DMS79 (cell line): ENCODE measurements at places on chromosomes 16 and 17.

DNA sequence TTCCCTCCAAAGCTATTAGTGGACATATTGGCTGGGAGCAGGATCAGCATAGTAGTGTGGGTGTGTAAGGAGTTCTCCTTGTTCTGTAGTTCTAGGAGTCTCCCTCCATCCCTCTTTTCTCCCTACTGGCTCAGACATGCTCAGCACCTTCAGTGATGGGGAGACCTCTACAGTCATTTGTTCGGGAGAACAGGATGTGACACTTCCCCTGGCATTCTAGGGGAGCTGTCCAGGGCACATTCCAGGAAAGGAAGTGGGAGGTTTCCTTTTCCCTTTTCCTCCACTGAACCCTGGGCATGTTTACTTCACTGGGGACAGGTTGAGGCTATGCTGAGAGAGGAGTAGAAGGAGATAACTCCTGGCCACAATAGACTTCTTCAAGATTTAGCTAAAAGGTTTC lies 86.5 kb downstream of the MYH13 start:
- DNase-seq = no peak

DNA sequence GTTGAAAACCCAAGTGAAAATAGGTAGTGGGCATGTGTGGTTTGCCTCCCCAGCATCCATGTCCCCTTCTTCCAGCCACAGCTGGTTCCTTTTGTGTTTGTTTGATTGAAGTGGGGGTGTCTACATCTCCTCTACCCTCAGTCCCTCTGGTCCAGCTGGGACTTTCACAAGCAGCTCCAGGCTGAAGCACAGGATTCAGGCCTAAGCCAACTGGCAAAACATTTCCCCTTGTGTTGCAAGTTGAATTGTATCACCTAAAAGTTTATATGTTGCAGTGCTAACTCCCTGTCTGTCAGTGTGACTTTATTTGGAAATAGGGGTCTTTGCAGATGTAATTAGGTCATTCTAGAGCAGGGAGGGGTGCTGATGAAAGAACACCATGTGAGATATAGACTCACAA lies 205.9 kb upstream of the ASIC2 start:
- no peak for DNase-seq

DNA sequence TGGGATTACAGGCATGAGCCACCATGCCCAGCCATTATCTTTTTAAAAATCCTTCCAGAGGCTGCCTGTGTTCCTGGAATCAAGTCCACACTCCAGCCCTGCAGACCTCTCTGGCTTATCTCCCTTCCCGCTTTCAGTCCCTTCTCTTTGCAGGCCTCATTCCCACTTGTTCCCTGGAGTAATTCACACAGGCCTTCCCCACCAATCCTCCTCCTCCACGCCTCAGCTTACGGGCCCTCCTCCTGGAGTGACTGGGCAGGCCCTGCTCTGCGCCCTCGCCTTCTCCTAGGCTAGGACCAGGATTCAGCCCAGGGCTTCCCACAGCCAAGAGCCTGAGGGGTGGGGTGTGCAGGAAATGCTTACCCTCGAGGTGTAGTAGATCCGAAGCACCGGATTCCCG lies 2.8 kb downstream of the CDIPT start:
- no peak for DNase-seq

DNA sequence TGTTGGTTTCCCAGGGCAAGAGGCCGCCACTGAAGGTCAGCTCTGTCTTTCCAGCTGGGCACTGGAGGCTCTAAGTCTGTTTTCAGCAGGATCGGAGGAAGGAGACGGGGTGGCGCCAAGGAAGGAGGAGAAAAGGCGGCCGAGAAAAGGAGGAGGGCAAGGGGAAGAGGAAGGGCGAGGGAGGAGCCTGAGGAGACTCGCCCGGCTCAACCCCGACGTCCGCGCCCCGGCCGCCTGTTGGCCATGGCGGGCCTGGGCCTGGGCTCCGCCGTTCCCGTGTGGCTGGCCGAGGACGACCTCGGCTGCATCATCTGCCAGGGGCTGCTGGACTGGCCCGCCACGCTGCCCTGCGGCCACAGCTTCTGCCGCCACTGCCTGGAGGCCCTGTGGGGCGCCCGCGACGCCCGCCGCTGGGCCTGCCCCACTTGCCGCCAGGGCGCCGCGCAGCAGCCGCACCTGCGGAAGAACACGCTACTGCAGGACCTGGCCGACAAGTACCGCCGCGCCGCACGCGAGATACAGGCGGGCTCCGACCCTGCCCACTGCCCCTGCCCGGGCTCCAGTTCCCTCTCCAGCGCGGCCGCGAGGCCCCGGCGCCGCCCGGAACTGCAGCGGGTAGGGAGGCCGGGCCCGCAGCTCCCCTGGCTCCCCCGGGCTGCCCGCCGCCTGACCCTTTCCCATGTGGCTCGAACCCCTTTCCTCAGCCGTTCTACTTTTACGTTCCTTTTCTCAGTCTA lies at the start of gene RNF135:
TSS of gene RNF135 (plus strand) at position 209 of the 737 bp plus-strand sequence. CDS start at position 244, 35 bp downstream.
- DNase-seq = peak; percentile 73

GRCh38 chr17:38587947-38588787 lies 17.6 kb downstream of the SRCIN1 start:
- peak; percentile 41 for DNase-seq

DNA sequence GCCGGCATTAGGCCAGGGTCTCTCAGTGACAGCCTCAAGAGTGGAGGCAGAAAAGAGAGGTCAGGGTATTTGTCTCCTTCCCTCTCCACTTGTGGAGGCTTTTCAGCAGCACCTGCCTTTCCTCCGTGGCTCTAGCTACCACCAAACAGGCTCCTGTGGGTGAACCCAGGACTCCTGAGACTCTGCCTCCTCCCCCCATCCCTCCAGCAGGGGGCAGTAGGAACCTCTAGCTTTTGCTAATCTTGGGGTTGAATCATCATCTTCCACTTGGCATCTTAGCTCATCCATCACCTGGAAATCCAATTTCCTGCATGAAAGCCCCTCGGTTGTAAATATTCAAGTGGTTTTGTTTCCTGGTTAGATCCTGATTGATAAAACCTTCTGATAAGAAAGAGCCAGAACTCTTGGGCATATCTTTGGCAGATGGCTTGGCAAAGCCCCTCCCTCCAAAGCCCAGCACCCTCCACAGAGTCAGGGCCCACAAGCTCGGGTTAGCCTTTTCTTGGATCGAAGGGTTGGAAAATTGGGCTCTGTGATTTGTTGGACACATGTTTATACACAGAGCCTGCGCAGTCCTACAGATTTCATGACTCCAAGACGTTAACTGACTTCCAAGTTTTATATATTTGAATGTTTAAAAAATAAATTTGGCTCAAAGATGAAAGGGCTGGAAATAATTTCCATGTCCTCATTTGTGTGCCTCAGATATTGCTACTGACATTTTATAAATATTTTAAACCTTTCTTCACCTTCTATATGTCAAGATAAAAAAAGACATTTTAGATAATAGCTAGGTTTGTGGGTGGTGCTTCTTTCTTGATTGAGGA lies 322.1 kb downstream of the MAP2K4 start:
- DNase-seq = no peak

- DNase-seq = no peak
These were observed 70.2 kb downstream of the HIC1 start for GRCh38 chr17:2125013-2125535.

- no peak for DNase-seq
These were observed 10.4 kb downstream of the NHERF2 start for GRCh38 chr16:2037115-2037514.

DNA sequence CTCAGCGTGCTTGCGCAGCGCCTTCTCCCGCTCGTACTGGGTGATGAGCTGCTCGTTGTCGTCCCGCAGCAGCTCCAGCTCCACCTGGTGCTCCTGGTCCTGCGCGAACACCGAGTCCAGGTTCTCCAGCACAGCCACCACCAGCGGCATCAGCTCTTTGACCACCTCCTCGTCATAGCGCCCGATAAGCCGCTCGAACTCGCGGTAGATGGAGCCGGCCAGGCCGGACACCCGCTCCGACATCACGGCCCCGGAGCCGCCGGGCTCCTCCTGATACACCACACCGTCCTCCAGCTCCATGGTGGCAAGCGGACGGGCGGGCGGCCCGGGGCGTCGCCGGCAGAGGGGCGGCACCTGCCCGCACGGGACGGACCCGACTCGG lies 320 bp downstream of the SPAG9 start:
- peak; percentile 20 for DNase-seq

DNA sequence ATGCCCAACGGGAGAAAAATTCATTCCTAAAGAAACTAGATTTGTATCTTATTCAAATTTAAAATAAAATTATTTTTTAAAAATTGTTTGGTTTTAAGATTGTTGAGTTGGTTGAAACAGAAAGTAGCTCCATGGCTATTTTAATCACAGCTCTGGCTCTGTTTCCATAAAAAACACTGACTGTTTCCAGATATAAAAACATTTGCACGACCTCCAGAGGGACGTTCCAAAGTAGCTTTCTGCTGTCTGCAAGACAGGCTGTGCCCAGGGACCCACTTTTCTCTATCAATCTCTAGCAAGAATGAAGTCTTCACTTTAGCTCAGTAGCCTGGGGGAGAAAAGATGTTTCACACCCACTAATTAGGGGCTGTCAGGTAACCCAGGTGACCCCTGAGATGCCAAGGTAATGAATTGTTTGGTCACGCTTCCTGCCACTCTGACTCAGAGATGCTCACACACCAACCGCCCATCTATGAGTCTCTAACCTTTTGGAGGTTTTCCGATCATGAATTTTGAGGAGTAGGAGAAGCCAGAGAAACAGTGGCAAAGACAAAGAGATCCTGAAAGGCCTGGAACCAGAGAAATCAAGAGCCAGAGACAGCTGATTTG lies 220.1 kb upstream of the SOX9 start:
- DNase-seq = no peak

DNA sequence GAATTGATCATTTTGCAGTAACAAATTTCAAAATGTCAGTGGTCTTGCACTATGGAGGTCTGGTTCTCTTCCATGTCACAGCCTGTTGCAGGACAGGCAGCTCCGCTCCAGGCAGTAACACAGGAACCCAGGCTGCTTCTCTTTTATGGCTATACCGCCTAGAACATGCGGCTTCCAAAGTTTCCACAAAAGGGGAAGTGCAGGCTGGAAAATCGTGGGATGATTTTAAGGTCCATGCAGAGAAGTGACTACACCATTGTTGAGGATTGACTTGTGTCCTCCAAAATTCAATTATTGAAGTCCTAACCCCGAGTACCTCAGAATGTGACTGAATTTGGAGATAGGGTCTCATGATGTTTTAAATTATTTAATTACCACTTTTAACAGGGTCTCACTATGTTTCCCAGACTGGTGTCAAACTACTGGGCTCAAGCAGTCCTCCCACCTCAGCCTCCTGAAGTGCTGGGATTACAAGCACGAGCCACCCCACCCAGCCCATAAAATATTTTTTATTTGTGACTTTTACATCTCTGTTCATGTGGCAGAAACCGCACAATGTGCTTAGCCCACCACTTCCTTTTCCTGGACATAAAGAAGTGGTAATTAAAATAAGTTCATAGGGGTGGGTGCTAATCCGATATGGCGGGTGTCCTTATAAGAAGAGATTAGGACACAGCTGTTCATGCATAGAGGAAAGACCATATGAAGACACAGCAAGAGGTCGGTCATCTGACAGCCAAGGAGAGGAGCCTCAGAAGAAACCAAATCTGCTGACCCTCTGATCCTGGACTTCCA lies 279.2 kb upstream of the RPL38 start:
- DNase-seq = no peak

- peak; percentile 53 for DNase-seq
These were observed 2.1 kb downstream of the MFAP4 start for GRCh38 chr17:19384723-19385391.

DNA sequence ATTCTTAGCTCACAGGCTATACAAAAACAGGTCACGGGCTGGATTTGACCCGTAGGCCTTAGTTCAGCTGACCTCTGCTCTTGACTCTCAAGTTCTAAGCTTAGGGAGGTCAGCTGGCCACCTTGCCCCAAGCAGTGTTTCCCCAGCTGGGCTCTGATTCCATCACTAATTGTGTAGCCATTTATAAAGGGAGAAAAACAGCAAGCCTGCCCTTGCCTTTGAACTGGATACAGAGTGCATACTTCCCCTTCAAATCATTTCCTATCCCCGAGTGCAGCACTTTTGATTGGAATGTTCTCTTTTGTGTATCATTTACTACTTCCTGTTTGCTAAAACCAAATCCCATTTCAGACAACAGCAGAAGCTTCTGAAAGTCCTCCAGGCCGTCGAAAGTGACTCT lies 153.6 kb downstream of the KATNIP start:
- DNase-seq = no peak
